ENCODE measurements at places on chromosomes 6 and 20.

- no peak for DNase-seq
Observed at GRCh38 chr6:168877821-168878282, 375.8 kb downstream of the THBS2 start.

DNA sequence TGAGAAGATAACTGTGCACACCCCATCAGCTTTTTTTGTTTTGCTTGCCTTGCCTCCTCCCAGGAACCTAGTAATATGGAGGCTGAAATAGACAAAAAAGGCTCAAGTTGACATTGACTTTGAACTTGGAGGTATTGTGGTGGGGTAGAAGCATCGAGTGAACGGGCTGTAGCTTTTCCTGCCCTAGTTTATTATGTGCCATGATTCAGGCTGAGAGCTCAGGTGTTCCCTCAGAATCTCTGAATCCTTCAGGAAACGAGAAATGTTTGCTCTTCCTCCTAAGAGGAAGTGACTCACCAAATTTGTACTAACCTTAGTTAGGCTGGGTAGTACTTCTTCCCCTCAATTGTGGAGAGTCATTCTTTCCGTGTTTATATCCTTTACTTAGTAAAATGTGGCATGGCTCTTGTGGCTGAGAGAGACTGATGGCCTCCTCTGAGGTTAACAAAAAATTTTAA is 98.8 kb downstream of the SASH1 start:
- DNase-seq, result no peak

GRCh38 chr6:110938171-110938570 is 20.3 kb upstream of the GTF3C6 start:
- no peak for DNase-seq

GRCh38 chr6:37802810-37803209 is 16.7 kb upstream of the ZFAND3 start:
- no peak for DNase-seq

GRCh38 chr20:1527923-1528322 is 29.6 kb downstream of the SIRPD start:
- DNase-seq, result no peak

DNA sequence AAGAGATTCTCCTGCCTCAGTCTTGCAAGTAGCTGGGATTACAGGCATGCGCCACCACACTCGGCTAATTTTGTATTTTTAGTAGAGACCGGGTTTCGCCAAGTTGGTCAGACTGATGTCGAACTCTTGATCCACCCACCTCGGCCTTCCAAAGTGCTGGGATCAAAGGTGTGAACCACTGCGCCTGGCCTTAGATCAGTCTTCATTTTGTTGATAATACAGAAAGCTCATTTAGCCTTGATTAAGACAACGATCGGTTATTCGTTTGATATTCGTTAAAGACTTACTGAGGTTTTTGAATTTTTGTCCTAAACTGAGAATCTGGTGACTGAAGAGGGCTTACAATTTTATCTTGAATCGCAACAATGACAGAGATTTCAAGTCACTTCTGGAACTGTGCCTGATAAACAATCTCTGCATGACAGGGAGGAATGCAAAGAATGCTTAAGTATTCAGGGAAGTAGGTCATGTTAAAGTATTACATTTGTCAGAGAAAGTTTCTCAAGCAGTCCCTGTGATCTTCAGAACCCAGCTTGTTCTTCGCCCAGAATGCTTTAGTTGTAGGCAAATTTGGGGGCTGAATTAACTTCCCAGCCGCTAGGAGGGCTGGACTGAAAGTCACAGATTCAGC is 14.8 kb downstream of the AKAP12 start:
- no peak for DNase-seq

DNA sequence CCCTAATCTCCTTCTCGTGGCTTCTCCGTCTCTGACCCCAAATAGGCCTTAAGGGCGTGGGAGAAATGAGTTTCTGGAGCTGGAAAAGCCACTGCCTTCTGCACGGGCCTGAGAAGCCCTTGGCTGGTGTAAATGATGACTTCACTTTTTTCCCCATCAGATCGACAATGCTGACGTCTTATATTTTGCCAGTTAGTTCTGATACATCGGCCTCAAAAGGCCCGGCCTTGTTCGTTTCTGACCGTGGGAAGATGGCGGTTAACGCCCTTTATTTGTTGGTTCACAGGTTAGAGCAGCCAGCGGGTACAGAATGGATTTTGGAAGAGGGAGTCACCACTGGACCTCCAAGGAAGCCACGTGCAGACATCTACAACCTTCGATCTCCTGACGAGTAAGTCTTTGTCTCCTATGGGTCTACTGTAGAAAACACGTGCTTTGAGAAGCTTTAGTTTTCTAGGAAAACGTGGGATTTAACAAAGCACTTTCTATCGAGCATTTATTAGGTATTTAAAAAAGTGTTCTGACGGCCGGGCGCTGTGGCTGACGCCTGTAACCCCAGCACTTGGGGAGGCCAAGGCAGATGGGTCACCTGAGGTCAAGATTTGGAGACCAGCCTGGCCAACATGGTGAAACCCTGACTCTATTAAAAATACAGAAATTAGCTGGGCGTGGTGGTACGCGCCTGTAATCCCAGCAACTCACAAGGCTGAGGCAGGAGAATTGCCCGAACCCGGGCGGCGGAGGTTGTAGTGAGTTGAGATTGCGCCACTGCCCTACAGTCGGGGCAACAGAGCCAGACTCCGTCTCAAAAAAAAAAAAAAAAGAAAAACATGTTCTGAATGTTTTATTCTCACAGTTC is 1.2 kb upstream of the ZNFX1 start:
- peak; percentile 69 for DNase-seq

- DNase-seq, result no peak
Observed at GRCh38 chr6:151181706-151182363, 57.9 kb upstream of the AKAP12 start.

GRCh38 chr20:47481330-47482216 is 20.1 kb upstream of the NCOA3 start:
- no peak for DNase-seq

DNA sequence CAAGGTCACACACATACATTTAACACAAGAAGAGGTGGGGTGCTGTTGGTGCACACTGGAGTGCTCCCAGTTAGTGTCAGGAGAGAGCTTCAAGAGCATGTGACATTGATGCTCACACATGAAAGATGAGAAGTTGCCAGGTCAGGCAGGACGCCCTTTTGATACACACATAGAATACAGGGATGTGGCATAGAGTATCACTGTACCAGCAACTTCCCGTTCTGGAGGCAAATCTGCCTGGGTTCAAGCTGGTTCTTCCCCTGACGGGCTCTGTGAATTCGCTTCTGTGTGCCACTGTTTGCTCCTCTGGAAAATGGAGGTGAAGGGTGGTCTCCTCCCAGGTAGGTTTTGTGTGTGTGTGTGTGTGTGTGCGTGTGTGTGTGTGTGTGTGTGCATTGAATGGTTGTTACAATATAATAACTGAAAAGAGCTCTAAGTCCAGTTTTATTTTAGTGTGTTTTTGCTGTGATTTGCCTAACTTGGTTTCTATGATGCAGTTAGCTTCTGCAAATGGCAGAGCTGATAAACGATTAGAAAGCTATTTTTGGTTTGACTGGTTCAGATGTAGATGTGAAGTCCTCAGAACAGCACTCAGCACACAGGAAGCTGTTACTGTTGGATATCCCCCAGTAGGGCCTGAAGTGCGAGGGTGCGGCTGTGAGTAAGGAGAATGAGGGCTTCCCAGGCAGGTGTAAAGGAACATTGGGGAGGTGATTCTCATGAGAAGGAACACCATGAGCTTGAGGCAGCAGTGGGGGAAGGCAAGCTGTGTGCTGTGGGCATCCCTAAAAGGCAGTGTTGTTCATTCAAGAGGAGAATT is 53.4 kb downstream of the HIVEP1 start:
- no peak for DNase-seq

DNA sequence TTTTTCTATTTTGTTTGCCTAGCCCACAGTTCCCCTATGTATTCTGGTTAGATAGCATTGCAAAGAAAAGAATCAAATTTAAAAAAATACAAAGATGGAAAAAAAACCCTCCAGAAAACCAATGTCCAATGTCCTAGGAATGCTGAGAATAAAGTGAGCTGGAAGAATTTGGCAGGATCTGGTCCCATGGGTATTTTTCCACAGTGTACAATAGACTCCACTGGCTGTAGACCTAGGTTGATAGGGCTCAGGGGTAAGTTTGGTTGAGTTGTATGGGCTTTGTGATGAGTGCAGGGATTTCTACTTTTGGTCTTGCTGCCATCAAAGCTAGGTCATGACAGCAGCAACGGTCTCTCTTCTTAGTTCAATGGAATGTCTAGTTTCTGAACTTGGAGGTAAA is 41.5 kb downstream of the SLC22A2 start:
- DNase-seq, result no peak

- no peak for DNase-seq
Observed at GRCh38 chr6:71011871-71012371, 55.1 kb upstream of the B3GAT2 start.

- DNase-seq, result no peak
Observed at GRCh38 chr6:138956244-138956924, 31.7 kb downstream of the REPS1 start.

- DNase-seq, result no peak
Observed at GRCh38 chr20:23145281-23145700, 59.2 kb upstream of the CD93 start.

GRCh38 chr20:49698477-49698876 is 15.2 kb downstream of the B4GALT5 start:
- no peak for DNase-seq

Measured in Right ventricle myocardium inferior (tissue), 1 donor.